Activated CD4-positive, alpha-beta T cell treated with anti-CD3 and anti-CD28 coated beads for 4 hours (primary cell): ENCODE measurements at places on chromosomes 7 and 10.

GRCh38 chr7:94482796-94483195 is 26.8 kb upstream of the CASD1 start:
- DNase-seq, result no peak

GRCh38 chr10:7133278-7133677 is 277.6 kb downstream of the SFMBT2 start:
- no peak for DNase-seq

DNA sequence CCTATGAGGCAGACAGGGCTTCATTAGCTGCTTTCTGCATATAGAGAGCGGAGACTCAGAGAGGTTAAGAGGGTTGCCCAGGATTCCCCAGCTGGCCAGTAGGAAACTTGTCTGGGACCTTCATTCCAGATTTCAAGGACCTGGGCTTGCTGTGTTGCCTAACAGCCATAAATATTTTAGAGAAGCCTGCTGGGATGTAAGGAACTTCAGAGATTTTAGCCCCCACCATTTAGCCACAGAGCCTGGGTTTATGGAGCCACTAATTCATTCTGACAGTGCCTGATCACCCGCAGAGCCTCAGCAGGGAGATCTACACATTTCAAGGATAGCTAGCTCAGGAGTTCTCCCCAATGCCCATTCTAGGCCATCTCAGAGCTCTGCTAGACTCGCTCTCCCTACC is 56.6 kb upstream of the TRUB1 start:
- DNase-seq, result no peak

- DNase-seq, result no peak
Measured at GRCh38 chr10:130466271-130466997, 330.2 kb downstream of the GLRX3 start.

GRCh38 chr7:134155871-134156270 is 28.7 kb downstream of the LRGUK start:
- no peak for DNase-seq

GRCh38 chr10:16909961-16910792 is 93.0 kb upstream of the RSU1 start:
- no peak for DNase-seq

DNA sequence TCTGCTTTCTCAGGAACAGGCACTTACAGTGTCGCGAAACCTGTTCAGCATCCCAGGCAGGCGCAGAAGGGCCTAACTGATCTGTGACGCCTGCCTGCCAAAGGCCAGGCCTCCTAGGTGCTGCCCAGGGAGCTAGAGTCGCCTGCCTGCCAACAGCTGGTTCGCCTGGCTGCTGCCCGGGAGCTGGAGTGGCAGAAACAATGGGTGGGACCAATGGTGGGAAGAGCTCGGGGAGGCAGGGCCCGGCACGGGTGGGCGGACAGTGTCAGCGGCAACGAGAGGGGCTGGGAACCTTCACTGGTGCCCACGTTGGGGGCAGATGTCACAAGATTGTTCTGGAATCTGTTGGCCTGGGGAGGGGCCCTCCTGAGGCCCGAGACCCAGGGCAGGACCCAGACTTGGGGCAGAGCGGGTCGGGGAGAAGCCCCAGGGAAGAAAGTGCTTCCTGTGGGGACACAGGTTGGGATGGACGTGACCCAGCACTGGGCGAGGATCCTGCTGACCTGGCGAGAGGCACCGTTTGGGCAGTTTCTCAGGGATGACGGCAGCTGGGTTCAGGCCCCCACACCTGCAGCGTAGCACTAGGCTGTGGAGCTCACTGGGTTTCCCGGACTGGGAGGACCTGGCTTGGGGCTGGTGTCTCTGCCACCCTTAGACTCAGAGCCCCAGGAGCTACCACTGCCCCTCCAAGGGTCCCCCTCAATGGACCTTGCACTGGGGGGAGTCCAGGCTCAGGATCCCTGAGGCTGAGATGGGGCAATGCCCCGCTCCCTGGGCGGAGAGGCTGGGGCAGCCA is 181.8 kb downstream of the ELFN1 start:
- no peak for DNase-seq

DNA sequence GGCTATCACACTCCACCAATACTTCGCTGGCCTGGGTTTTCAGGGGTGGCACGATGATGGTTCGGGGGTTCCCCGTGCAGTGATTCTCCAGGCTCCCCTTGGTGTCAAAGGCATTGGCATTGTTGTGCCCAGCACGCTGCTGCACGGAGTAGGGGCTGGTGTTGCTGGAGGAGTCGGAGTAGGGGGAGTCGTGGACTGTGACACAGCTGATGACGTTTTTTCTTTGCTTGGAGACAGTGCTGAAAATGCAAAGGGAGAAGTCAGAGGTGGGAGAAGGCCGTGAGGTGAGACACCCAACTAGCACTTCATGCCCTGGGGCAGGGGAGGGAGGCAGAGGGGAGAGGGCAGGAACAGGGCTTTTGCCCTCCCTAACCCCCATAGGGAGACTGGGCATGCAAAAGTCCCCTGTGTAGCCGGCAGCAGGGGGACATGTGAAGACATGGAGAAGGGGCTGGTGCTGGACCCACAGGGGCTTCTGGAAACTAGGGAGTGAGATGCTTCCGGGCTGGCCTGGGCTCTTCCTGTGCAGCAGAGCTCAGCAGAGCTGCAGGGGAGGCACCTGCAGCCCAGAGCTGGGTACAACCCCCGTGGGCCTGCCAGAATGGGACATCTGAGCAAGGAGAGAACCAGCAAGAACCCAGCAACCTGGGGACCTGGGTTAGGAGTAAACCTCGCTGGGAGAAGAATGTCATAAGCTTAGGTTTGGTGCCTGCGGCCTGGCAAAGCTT is 60.5 kb downstream of the CLEC2L start:
- DNase-seq, result no peak
